Renal pelvis (tissue), 12 donors: ENCODE measurements at places on chromosomes 3 and 15. TPM values are rescaled to one million over a fixed set of nuclear protein-coding genes. Genes with fewer than 3 reads are reported as not detected.

- DNase-seq, result no peak
Measured at GRCh38 chr3:67870477-67870876, 216.1 kb upstream of the SUCLG2 start.

GRCh38 chr3:157073810-157074209 is 86.1 kb downstream of the CCNL1 start:
- DNase-seq, result no peak

GRCh38 chr3:130738241-130738640 is 8.4 kb downstream of the PIK3R4 start:
- DNase-seq, result no peak

The CLEC3B gene
- polyA plus RNA-seq, result 27.2 TPM

DNA sequence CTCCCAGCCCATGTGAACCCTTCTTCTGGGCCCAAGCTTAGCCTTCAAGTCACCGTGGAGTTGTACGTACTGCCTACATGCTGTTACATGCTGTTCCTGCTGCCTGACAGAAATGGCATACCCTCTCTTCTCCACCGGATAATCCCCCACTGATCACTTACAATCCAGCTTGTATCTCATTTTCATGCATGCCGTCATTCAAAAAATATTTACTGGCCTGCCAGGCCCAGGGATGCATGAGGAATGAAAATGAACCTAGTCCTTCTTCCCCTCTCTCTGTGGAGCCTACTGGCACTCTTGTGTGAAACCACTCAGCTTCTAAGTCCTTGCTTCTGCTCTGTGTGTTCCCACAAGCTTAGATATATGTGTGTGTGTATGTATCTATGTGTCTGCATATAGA is 60.6 kb downstream of the WNT5A start:
- no peak for DNase-seq

The SOX14 gene
- polyA plus RNA-seq, result not detected

DNA sequence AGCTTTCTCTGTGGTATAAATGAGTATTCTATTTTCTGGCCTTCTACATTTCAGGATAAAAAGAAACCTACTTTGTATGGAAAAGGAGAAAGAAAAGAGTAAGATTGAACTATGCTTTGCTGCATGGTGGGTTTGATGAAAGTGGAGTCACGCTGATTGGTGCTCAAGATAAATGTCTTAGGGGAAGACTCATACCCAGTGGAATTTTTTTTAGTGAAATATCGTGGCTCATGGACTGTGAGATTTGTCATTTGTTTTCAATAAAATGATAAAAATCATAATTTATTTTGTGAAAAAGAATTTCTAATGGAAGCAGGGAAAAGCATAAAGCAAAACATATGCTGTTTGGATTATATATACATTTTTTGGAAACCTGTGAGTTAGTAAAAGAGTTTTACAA is 292.5 kb downstream of the ZPLD1 start:
- DNase-seq, result no peak

DNA sequence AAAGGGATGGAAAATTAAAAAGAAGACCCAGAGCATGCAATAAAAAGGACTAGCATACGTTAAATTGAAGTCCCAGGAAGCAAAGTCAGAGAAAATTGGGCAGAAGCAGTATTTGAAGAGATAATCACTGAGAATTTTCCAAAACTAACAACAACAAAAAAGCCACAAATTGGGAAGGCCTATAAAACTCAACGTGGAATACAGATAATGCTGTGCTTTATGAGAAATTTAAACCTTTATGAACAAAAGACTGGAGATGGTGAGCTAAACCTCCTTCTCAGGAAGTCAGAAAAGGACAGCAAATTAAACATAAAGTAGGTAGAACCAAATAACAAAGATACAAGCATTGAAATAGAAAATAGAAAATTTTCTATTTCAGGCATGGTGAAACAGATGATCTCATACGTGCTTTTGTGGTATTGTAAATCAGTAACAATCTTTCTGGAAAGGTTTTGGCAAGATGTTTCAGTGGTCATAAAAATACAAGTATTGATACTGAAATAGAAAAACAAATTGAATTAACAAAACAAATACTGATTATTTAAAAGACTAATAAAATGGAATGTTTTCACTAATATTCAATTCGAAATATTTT is 55.6 kb downstream of the LYSMD4 start:
- no peak for DNase-seq

The ADGRG7 gene
- polyA plus RNA-seq, result not detected

The MUC13 gene
- not detected for polyA plus RNA-seq

GRCh38 chr3:31399271-31399670 is 133.5 kb upstream of the STT3B start:
- DNase-seq, result no peak

The ANKRD34C gene
- 0.06 TPM for polyA plus RNA-seq

The C3orf20 gene
- polyA plus RNA-seq, result 0.19 TPM

- DNase-seq, result no peak
Measured at GRCh38 chr3:32989171-32989570, 37.7 kb downstream of the CCR4 start.

- no peak for DNase-seq
Measured at GRCh38 chr3:12791430-12791829, 5.0 kb upstream of the CAND2 start.

DNA sequence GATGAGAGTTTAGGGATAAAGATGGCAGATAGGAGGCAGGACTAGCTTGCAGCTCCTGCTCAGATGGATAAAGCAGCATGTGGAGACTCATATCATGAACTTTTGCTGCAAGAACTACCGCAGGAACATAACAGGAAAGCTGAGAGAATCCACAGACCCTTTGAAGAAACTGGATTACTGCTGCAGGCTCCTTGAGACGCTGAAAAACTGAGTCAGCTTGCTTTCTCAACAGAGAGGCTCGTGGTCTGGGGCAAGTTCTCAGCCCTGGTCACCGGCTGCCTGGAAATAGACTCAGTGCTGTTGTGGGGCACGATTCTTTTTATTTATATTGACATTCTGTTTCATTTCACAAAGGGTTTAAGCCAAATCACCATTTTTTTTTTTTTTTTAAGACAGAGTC is 28.8 kb upstream of the TRIM59 start:
- DNase-seq, result no peak

The GOLGA6L10 gene
- polyA plus RNA-seq, result 15.9 TPM

The RPL39L gene
- 18.7 TPM for polyA plus RNA-seq

GRCh38 chr15:99704444-99704838 is 28.8 kb downstream of the LYSMD4 start:
- peak; percentile 86 for DNase-seq

DNA sequence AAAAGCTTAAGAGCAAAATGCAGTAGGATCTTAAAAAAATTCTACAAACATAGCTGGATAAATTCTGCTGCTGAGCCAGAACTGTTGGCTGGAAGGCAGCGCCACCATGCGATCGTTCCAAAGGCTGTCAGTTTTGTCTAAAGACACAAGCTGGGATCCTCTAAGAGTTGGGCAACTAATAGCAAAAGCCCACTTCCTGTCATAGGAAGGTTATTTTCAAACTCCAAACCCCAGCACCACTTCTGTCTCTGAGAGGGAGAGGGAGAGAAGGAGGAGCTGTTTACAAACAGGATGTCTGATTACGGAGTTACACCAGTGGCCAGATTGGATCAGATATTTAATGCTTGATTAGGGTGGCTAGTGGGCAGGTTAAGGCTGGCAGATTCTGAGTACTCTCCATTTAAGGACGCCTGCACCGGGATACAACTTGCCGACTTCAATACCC is 44.0 kb downstream of the EIF4E3 start:
- no peak for DNase-seq

GRCh38 chr3:3800080-3800455 is 837 bp downstream of the LRRN1 start:
- DNase-seq, result peak; percentile 38

DNA sequence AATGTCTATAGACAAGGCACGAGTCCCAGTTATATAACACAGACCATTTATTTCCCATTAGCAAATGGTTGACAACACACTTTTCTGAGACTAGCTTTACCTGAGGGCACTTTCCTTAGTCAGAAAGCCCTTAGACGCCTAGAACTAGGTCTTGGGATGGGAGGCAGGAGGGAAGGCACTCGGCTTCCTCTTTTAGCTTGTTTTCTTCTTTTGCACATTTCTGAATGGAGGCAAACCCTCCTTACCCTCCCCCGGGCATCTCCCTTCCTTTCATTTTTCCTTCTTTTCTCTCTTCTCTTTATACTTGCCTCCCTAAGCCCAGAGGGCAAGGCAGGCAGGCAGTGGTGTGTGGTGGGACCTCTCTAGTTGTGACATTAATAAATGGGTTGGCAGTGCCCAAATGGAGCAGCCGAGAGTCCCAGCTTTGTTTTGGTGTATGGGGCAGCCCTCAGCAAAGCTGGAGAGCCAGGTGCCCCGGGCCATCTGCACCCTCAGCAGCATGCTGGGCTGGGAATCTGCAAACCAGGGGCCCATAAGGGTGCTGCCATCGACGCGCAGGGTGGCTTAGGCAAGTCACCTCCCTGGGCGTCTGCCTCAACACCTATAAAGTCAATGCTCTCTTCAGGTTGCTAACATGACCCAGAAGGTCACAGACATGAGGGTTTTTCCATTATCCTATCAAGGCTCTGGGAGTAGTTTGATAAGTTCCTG is 21.1 kb upstream of the BCL2L10 start:
- DNase-seq, result no peak

DNA sequence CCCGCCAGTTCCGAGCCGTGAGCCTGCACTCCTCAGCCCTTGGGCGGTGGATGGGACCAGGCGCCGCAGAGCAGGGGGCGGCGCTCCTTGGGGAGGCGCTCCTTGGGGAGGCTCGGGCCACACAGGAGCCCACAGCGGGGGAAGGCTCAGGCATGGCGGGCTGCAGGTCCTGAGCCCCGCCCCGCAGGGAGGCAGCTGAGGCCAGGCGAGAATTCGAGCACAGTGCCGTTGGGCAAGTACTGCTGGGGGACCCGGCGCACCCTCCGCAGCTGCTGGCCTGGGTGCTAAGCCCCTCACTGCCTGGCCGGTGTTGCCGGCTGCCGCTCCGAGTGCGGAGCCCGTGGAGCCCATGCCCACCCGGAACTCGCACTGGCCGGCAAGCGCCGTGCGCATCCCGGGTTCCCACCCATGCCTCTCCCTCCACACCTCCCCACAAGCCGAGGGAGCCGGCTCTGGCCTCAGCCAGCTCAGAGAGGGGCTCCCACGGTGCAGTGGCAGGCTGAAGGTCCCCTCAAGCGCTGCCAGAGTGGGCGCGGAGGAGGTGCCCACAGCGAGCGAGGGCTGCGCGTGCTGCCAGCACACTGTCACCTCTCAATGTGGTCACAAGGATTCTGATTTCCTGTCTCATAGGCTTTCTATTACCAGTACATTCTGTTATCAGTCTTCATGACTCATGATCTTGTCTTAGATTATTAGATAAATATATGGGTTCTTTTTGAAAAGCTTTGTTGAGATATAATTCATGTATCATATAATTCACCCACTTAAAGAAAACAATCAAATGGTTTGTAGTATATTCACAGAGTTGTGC is 44.0 kb upstream of the LRIG1 start:
- no peak for DNase-seq

DNA sequence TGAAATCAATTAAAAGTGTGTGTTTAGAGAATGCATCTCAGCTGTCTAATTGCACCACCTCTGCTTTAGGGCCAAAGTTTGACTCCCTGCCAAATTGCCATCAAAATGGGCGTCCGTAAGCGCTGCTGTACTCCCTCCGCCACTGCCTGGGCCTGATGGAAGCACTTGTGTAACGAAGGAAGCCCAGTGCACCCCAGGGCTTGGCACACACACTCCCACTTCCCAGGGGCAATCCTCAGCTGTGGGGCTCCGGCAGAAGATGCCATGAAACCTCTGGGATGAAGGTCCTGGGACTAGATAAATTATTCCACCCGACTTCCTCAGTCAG is 137.8 kb downstream of the RORA start:
- no peak for DNase-seq

DNA sequence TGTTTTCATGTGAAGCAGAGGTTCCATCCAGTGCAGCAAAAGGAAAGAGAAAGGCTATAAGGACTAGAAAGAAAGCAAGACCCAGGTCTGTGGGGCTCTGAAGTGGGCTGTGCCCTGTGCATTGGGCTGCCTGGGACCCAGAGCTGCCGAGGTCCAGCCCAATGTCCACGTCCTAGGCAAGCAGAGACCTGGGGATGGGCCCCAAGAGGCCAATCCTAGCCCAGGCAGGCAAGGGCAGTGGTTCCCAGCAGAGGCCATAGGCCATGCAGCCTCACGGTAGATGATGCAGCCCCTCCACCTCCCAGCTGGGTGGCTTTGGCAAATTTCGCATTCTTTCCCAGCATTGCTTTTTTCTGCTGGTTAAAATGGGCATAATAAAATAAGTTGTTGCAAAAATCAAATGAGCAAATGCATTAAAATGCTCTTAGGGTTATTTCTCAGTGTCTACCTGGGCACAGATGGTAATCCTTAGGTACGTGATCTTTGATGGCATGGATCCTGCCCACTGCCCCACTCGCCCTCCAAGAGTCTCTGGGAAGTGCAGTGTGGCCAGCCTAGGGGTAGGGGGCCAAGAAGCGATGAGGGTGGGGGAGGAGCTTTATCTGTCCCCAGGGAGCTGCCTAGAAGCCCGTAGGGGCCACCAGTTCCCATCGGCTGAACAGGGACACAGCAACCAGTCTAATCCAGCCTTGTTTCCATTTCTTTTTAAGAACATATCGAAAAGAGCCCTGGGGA is 22.3 kb upstream of the GP9 start:
- no peak for DNase-seq

The FAM81A gene
- 33.7 TPM for polyA plus RNA-seq

The SNTN gene
- polyA plus RNA-seq, result 0.03 TPM

The SELENOK gene
- 68.7 TPM for polyA plus RNA-seq

The CFAP20DC gene
- polyA plus RNA-seq, result 4.8 TPM

The SPSB4 gene
- polyA plus RNA-seq, result 21.0 TPM

The CA12 gene
- 92.1 TPM for polyA plus RNA-seq

DNA sequence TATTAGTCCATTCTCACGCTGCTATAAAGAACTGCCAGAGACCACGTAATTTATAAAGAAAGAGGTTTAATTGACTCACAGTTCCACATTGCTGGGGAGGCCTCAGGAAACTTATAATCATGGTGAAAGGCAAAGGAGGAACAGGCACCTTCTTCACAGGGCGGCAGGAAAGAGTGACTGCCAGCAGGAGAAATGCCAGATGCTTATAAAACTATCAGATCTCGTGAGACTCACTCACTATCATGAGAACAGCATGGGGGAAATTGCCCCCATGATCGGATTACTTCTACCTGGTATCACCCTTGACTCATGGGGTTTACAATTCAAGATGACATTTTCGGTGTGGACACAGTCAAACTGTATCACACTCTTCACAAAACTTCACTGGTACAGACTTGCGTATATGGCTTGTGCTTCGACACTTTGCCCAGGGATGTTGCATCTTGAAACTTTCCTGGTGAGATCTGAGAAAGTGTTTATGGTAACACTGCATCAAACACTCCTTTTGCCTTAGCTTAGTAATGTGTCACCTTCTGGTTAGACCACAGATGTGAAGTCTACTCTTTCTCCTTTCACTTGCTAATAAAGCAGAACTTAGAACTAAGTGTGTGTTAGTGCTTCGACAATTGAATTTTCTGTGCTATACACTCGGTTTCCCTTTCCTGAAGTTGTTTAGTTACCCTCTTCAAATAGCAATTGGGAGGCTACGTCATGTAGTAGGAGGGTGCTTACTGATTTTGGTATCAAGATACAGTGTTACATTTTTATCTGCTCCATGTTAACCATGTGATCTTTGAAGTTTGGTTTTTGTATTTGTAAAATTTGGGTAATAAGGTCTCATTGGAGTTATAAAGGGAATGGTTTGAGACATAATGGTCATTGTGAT is 185.7 kb downstream of the LPP start:
- DNase-seq, result no peak

GRCh38 chr3:148229107-148229506 is 468.6 kb upstream of the AGTR1 start:
- DNase-seq, result no peak

- DNase-seq, result no peak
Measured at GRCh38 chr3:159904911-159905310, 83.7 kb upstream of the IL12A start.

- DNase-seq, result no peak
Measured at GRCh38 chr3:194005930-194006501, 129.9 kb upstream of the HES1 start.

- no peak for DNase-seq
Measured at GRCh38 chr15:68808770-68809169, 11.9 kb downstream of the ANP32A start.
